Epithelial cell of esophagus (primary cell): ENCODE measurements at places on chromosomes 5 and 9.

GRCh38 chr5:158884827-158885518, 214.7 kb downstream of the EBF1 start:
- no peak for DNase-seq

DNA sequence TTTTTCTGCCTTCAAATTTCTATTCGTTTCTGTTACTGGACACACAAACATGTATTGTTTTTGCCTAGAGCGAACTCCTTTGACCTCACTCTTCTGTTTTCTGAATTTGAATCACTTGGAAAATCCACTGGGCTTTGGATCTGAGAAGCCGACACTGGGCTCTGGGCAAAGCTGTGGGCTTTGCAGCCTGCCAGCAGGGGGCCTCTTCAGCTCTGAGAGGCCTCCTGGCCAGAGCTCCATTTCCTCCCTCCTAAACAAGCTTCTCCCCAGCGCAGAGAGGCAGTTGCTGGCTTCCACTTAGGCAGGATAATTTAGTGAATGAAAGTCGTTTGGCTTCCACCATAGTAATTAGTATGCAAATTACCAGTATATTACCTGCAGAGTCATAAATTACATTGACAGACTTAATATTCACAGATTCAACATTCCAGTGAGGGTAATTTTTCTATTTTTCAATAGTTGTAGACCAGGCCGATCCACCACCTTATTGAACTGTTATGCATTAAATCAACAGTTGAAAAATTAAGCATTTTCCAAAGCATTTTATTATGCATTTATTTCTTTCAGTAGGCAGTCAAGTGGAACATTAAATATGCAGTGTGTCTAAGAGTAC, 104.0 kb upstream of the ZNF366 start:
- DNase-seq: peak; percentile 78

DNA sequence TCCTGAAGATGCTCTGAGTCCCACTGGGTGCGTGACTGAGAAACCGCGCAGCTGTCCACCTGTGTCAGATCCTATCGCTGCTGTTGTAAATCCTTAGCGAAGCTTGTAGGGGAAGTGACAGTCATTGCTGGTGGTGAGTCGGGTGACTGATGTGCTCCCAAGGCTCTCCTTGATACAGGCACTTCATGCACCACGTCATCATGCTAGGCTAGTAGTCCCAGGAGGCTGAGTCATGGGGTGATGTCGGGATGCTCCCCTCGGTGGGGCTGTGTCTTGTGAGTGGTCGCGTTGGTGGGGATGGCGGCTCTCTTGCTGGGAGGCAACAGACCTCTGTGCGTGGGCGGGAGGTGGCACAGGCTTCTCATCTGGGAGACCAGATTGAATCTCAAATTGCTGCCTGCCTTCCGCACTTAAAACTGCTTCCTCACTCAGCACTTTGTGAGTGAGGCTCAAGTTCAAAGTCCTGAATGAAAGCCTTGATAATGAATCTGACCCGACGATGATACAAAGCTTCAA, 84.7 kb downstream of the CSNK1A1 start:
- peak; percentile 72 for DNase-seq

- peak; percentile 92 for DNase-seq
These were observed at the start of gene FUBP3 for GRCh38 chr9:130578865-130579737. FUBP3 (plus strand) TSS chr9:130579577; CDS start chr9:130579681, 104 bp downstream.

DNA sequence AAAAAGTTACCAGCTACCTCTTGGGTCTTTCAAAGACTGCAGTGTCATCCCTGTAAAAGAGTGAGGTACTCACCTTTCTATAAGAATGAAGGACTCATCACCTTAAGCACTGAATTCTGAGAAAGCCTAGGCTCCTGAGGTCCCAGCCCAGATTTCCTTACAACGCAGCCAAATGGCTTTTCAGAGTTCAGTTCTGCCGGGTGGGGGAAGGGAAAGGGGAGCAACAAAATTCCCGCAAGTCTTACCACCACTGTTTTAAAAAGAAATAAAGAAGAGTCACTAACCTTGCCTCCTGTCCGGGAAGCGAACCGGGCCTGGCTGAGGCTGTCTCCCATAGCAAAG, 373 bp downstream of the ADAMTS12 start:
- no peak for DNase-seq

DNA sequence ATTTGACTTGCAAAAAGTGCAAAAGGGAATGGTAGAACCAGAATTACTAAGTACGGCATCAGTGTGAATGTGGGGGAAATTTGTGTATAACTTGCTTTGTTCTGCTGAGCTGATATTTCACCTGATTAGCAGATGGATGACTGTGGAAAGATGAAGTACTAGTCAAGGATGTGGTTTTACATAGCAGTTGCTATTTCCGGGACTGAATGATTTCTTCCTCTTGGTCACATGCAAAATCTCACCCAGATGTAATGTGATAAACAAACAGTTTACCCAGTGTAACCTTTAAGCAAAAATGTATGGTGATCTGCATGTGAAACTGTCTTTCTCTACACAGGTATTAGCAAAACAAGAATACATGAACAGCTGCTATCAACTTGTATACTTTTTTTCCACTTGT, 46.1 kb downstream of the DCP2 start:
- peak; percentile 27 for DNase-seq

DNA sequence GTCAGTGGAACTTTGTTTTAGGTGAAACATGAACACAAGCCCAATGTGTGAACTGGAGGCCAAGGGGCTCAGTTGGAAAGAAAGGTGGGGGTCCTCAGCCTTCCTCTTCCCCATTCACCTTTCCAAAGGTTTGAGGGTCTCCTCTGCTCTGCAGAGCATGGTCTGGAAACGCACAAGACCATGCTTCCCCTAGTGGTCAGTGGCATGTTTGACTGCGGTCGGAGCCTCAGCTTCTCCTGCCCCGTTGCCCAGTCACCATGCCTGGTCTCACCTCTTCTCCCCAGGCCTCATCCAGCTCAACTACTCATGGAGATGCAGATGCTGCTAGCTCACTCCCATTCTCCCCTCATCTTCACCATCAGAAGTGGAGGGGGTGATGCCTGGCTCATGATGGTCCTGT, 340.3 kb downstream of the GADD45G start:
- DNase-seq: no peak

GRCh38 chr5:56986626-56986947, 34.7 kb upstream of the MIER3 start:
- peak; percentile 34 for DNase-seq

DNA sequence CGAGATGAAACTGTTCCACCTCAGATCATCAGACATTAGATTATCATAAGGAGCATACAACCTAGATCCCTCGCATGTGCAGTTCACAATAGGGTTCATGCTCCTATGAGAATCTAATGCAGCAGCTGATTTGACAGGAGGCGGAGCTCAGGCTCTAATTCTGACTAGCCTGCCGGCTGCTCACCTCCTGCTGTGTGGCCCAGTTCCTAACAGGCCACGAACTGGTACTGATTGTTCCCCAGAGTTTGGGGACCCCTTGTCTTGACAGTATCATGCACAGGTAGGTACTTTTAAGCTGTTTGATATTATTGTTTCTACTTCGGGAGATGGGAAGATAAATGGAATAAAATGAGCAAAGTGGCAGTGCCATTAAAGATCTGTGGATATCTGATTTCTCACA, 66.9 kb downstream of the ZCCHC7 start:
- no peak for DNase-seq

DNA sequence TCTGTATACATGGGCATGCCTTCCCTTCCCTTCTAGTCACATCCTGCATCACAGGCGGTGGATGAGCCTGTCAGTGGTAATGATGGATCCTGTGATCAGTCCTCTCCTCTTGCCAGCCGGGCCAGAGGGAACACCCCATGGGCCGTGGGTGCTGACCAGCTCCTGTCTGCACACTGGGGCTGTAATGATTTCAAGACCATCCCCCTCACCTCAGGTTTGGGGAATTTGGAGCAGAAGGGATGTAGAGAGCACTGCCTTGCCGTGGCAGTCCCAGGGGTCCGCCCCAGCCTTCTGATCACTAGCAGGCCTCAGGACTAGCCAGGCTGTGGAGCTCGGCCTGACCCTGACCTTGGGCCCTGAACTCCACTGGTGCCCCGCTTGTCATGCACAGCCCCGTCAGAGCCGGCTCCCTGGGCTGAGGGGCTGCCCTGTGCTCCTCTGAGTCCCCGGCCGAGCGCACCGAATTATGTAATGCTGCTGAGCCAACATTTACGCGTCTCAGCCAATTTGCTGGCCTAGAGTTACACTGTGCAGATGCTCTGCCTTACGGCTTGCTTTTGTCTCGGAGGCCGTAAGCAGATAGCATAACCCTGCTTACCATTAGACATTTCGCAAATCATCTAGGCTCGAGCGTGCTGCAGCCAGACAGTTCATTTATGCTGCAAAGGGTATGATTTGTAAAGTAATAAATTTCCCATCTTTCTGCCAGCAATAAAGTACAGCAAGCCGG, 155.3 kb downstream of the MACROH2A1 start:
- DNase-seq: no peak

DNA sequence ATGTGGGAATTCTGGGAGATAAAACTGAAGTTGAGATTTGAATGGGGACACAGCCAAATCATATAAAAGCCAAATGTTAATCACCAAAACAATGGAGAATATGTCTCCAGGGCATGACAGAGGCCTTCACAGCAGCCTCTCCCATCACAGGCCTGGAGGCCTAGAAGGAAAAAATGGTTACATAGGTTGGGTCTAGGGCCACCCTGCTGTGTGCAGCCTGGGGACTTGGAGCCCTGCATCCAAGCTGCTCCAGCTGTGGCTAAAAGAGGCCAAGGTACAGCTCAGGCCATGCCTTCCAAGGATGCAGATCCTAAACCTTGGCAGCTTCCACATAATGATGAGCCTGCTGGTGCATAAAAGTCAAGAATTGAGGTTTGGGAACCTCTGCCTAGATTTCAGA, 85.1 kb downstream of the JAKMIP2 start:
- no peak for DNase-seq

DNA sequence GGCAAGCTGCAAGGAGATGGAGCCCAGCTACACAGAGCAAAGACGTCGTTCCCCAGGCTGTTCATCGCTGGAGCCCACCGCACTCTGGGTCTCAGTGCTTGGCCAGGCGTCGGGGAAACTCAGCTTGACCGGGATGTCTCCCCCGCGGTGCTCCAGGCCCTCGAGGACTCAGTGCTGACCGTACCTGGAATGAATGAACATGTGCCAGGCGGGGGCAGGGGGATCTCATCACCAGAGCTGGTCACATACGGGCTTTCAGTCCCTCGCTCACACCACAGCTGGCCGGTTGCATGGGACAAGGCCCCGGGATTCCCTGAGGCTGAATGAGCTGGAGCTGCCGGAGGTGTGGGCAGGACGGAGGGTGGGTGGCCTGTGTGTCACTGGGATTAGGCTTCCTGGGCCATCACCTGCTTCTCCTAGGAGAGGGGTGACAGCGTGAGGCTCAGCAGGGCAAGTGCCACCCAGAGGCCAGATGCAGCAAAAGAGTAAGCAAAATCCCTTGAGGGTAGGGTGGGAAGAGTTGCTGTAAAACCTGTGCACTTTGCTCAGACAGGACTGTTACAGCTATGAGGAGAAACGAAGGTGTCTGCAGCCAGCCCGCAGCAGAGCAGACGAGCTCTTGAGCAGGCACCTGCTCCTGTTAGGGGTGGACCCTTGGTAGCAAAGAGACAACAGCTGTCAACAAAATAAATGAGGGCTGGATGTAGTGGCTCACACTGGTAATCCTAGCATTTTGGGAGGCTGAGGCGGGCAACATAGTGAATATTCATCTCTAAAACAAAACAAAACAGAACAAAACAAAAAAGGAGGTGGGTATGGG, 70.7 kb upstream of the RAPGEF1 start:
- DNase-seq: no peak

GRCh38 chr5:68534956-68535520, 319.5 kb downstream of the PIK3R1 start:
- no peak for DNase-seq

DNA sequence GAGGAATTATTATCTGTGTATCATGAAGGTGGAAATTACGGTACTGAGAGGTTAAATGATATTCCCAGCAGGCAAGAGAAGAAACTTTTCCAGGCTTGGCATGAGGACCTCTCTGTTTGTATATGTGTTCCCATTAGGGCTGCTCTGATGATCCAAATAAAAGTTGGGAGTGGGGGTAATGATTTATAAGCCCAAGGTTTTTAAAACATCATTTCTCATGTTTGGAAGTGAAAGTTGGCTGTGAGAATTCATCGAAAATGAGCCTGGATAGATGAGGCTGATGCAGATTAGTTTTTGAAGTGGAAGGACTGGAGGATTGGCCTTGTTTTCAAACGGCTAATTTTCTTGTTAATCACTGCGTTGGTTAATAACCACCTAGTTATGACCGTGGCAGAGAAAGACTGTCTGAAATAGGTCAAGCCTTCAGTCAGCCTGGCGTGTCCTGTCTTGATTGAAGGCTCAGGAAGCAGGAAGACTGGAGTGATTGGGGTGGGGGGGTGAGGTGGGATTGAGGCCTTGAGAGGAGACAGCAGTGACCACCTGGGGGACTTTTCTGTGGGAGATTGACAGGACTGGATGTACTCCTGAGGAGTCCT, 391.0 kb upstream of the WWC1 start:
- DNase-seq: no peak
